ENCODE measurements at places on chromosomes 4 and X.

DNA sequence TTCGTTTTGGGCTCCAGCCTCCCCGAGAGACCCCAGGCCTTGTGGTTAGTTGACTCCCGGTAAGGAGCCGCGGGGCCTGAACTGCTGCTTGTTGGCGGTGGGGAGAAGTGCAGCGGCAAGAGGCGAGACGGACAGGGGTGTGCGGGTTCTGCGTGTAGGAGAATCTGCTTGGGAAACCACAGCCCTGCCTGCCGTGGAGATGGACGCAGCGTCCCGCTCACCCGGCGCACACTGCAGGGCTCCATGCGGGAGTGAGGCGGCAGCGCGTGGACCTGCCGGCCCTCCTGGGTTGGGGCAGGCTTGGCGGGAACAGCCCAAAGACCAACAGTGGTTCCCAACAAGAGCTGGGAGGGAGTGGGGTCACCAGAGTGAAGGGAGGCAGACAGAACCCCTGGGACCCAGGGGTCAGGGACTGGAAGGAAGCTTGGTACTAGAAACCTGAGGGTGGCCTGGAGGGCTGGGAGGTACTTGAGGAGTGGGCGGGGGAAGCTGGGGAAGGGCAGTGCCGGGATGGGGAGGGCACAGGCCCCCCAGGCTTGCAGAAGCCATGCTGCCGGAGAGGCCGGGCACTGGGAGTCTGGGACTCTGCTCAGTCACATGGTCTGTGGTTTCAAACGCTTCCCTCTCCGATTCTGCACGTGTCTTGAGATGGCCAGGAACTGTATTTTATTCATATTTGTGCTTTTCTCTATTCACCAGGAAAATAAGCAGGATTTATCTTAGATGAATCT lies 70.8 kb downstream of the RGS12 start:
- DNase-seq = no peak

GRCh38 chr4:56976283-56976836 lies 1.0 kb downstream of the NOA1 start:
- DNase-seq = no peak

DNA sequence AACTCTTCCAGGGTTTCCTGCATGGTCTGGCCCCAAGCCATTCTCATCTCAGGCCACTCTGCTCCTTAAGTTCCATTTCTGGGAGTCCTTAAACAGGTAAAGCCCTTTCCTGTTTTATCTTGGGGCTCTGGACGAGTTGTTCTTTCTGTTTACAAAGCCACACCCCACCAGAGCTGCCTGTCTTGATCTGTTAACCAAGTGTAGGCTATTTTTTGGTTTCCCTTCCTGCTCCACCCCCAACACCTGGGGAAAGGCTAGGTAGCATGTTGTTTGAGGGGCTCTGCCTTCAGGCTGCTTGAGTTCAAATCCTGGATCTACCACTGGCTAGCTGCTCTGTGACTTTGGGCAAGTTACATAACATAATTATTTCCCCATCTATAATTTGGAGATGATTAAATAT lies 40.0 kb downstream of the ERVMER34-1 start:
- no peak for DNase-seq

DNA sequence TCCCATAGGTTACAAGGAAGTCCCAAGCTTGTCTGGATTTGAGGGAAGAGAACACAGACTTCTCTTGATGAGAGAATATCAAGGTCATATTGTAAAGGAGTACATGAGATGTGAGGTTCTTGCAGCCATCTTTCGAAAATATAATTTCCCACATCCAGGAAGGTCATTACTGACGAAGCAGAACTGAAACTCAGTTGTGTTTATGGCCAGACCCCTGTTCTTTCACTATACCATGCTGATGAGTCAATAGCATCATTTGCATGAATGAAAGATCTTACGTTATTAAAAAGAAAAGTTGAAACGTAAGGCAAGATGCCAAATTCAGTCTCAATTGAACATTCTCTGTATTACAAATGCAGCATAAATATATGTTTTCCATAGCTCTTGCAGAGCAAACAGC lies 14.2 kb upstream of the CCDC149 start:
- DNase-seq = no peak

DNA sequence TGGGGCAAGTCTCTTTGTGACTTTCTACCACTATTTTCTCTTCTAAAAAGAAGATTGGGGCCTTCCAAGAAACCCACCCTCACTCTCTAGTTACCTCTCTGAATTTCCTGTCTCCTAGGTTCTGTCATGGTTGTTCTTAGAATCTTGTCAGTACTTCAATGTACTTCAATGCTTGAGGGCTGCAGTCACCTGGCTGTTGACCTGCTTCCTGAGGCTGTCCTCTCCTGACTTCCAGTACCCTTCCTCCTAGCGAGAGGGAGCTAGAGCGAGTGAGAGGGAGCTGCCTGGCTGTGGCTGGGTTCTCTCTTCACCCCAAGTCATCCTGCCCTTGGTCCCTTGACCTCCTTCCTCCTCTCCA lies 17.7 kb downstream of the CD99L2 start:
- DNase-seq = no peak

- peak; percentile 24 for DNase-seq
Measured at GRCh38 chr4:111712093-111712677, 433.1 kb upstream of the FAM241A start.

DNA sequence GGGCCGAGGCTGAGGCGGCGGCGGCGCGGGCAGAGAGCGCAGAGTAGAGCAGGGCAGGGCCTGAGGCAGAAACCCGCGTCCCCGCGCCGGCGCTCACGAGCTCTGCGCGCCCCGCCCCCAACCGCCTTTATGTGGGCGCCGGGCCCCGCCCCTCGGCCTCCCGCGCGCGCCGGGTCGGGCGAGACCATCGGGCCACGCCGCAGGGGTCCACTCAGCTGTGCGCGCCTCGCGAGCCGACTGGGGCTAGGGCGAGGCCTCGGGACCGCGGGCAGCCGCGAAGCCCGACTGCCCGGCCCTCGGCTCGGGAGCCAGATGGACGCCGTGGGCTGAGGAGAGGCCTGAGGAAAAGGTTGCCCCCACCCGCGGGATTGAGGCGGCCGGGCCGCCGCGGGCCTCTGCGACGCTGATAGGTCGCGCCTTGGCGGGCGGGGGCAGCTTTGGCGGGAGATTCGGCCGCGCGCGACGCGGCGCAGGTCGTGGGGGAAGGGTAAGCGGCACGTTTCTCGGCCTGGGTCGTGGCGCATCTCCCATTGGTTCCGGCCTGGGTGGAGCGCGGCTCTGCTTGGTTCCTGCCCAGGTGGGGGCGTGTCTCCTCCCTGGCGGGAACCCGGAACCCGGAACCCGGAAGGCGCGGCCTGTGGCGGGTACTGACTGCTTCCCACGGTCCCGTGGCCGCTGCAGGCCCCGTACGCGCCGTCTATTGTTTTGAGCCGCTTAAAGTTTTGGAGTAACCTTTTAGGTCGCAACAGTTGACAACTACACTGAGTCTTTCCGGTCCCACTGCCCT lies at the start of gene SLBP:
Gene SLBP, minus strand, starts transcription at position 104 of the 787 bp plus-strand sequence. CDS start 131 bp downstream, outside the sequence.
- DNase-seq = peak; percentile 76

GRCh38 chrX:131918839-131919238 lies 104.3 kb upstream of the STK26 start:
- DNase-seq = no peak

- DNase-seq = no peak
Measured at GRCh38 chrX:108071578-108071977, 19.8 kb downstream of the PSMD10 start.

GRCh38 chrX:105553118-105553517 lies 269.2 kb upstream of the NRK start:
- no peak for DNase-seq

DNA sequence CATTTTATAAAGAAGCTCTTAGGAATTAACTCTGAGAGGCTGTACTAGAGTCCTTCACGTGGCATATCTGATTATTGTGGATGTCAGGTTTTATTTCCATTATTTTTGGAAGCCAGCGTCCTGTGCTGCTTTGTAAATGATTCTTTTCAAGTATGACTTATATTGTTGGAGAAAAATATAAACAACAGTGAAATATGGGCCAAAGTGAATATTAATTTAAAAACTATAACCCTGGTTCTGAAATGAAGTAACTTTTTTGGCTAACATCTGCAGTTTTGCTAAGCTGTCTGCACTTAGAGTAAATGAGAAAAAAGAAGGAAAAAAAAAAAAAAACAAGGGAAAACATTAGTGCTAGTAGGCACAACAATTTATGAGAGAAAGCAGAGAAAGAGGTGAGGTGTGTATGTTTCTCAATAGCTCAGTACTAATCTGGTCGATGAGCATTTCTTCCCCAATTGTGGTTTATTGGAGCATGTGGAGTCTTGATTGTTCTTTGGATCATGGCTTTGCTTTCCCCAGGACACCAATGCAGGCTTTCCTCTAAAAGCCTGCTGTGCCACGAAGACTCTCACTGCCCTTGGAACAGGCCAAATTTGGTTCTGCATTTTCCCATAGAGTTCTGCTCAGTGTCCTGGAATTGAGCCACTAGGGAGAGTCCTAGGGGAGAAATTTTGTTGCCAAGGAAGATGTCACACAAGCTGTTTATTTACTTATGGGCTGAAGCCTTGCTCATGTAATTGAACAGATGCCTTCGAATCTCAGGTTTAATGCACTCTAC lies 273.3 kb downstream of the DKK2 start:
- DNase-seq = no peak

- DNase-seq = no peak
Measured at GRCh38 chr4:93994175-93994994, 165.8 kb downstream of the ATOH1 start.

- no peak for DNase-seq
Measured at GRCh38 chrX:70038951-70039350, 10.8 kb downstream of the AWAT2 start.

DNA sequence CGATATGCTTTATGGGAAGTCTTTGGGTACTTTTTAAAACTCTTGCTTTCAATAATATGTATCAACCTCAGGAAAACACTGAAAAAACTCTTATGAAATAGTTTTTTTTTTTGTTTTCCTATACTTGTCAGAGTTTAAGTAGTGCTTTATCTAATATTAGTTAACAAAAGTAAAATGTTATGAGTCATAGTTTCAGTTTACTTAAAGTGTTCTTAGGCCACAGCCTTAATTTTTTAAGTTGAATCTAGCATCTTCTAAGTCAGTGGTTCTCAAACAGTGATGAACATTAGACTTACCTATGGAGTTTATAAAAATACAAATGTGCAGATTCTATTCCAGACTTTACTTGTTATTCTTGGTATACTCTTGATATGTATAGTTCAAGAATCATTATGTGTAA lies 26.3 kb upstream of the ADGRL3 start:
- DNase-seq = no peak

DNA sequence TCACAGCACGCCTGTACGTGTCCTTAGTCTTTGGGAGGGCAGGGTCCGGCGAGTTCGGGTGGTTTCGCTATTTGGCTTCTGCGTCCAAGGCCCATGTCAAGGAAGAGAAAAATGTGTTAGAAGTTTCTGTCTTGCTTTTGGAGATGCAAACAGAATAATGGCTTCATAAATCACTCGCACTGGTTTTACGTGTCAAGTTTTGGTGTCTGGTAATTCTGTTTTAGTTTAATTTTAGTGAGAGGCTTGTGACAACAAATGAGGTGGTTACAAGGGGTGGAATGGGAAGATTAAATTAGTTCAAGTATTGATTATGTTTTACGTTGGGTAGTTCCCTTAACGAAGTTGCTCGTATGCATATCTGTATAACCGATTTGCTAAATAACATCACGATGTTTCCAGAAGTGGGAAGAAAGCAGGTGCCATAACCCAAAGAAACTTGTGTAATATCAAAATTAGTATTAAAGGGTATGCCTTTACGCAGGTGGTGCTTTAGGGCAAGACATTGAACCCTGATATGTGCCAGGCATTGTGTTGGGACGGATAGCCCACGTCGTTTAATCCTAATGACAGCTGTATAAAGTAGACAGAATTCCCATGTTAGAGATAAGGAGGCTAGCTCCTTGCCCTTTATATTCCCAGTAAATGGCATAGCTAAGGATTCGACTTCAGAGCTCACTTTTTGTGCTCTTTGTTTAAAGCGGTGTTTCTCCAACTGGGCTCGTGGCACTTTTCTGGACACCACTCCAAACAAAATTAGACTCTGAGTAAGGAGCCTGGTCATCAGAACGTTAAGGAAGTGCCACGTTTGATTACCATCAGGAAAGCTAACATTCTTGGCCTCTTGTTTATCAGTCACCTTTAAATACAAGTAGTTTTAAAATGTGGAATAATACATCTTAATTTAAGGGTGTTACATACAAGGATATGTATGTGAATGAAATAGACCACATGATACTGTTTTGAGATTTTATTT lies 843 bp downstream of the RPL34 start:
- no peak for DNase-seq
